ENCODE measurements at places on chromosomes 6 and 20. TPM values are rescaled to one million over a fixed set of nuclear protein-coding genes. Genes with fewer than 3 reads are reported as not detected.

ID1 gene
- total RNA-seq: 143 TPM

RNF39 gene
- 0.22 TPM for total RNA-seq

SLC35A1 gene
- total RNA-seq: 32.0 TPM

PRRT1 gene
- 1.6 TPM for total RNA-seq

AIF1 gene
- 10.5 TPM for total RNA-seq

HMGCLL1 gene
- 15.2 TPM for total RNA-seq

DPPA5 gene
- total RNA-seq: not detected

IPCEF1 gene
- 2.1 TPM for total RNA-seq

PAK1IP1 gene
- 12.8 TPM for total RNA-seq

VGLL2 gene
- total RNA-seq: 2.8 TPM

CNKSR3 gene
- total RNA-seq: 12.1 TPM

PTCRA gene
- total RNA-seq: not detected

HLA-DOA gene
- total RNA-seq: 0.71 TPM

PLA2G7 gene
- total RNA-seq: 1.9 TPM

LINC00237 gene
- total RNA-seq: 2.1 TPM

ISM1 gene
- 0.99 TPM for total RNA-seq

SLC22A16 gene
- 0.82 TPM for total RNA-seq

PXT1 gene
- total RNA-seq: not detected

Measured in camera-type eye (tissue), 1 donor.